Activated CD4-positive, alpha-beta memory T cell treated with anti-CD3 and anti-CD28 coated beads for 36 hours (primary cell): ENCODE measurements at places on chromosomes 3 and 15. TPM values are rescaled to one million over a fixed set of nuclear protein-coding genes. Genes with fewer than 3 reads are reported as not detected.
A peak's percentile ranks its signal among the peaks of the same experiment; 100 is the strongest.

Gene ALPK3
- total RNA-seq: 0.12 TPM

Gene CD200
- total RNA-seq: 34.2 TPM

Gene OXNAD1
- total RNA-seq: 23.5 TPM

Gene DHX36
- 65.5 TPM for total RNA-seq

Gene C2CD4A
- total RNA-seq: 2.3 TPM

Gene MKRN2OS
- total RNA-seq: not detected

DNA sequence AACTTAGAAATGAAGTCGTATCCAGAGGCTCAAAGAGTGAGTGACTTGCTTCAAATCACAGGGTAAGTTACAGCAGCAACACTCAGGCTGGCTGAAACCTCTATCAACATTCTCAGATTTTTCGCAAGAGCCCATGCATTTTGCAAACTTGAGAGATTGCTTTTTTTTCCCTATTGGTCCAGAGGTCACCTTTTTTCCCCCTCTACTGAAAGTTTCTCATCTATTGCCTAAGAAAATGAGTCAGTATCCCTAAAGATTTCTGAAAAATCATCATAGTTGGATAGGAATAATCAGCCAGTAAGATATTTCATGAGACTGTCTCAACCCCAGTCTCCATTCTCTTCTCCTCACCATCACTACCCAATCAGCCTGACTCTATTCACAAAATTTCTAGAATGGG is 410.6 kb downstream of the FOXP1 start:
- no peaks in the 10 kb centered on the region for H3K27me3 ChIP-seq
- H3K4me1 ChIP-seq: peaks cover 19% of the 10 kb centered on the region
- no peak for DNase-seq
- H3K4me3 ChIP-seq: no peak overlapping the region
- H3K36me3 ChIP-seq: peaks cover 11% of the 10 kb centered on the region

- H3K27me3 ChIP-seq: peaks cover 14% of the 10 kb centered on the region
- no peaks in the 10 kb centered on the region for H3K4me1 ChIP-seq
- H3K4me3 ChIP-seq: no peak overlapping the region
- H3K36me3 ChIP-seq: no peaks in the 10 kb centered on the region
- no peak for DNase-seq
These were observed 11.4 kb downstream of the CRABP1 start for GRCh38 chr15:78351539-78351938.

- H3K27me3 ChIP-seq: no peaks in the 10 kb centered on the region
- H3K4me1 ChIP-seq: no peaks in the 10 kb centered on the region
- no peak for DNase-seq
- no peak overlapping the region for H3K27ac ChIP-seq
- H3K4me3 ChIP-seq: no peak overlapping the region
These were observed 496.6 kb downstream of the FHIT start for GRCh38 chr3:60754617-60755016.

- H3K4me3 ChIP-seq: no peak overlapping the region
- no peak for DNase-seq
- H3K4me1 ChIP-seq: no peaks in the 10 kb centered on the region
These were observed 907.8 kb downstream of the NTRK3 start for GRCh38 chr15:87348746-87349145.

GRCh38 chr15:90202929-90203328 is 1.8 kb downstream of the SEMA4B start:
- no peak overlapping the region for H3K27ac ChIP-seq
- no peaks in the 10 kb centered on the region for H3K27me3 ChIP-seq
- H3K4me3 ChIP-seq: peak overlapping the region; percentile 74
- DNase-seq: no peak
- H3K4me1 ChIP-seq: peaks cover 23% of the 10 kb centered on the region

DNA sequence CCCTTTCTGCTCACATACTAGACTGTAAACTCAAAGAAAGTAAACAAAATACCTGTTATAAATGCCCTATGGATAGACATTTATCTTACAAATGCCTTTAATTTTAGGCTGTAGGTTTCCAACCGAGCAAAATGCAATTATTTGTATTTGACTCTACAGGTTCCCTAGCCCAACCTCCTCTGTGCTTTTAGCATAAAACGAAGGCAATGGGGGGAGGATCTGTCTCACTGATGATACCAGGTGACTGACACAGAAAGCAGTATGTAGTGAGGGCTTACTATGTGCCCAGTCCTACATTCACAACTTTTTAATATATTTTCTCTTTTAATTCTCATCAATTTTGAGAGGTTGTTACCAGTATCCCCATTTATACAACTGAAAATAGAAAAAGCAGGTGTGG is 87.4 kb downstream of the OXNAD1 start:
- H3K36me3 ChIP-seq: peaks cover 32% of the 10 kb centered on the region
- DNase-seq: no peak
- H3K27me3 ChIP-seq: no peaks in the 10 kb centered on the region
- no peak overlapping the region for H3K27ac ChIP-seq
- H3K4me1 ChIP-seq: peaks cover 16% of the 10 kb centered on the region

DNA sequence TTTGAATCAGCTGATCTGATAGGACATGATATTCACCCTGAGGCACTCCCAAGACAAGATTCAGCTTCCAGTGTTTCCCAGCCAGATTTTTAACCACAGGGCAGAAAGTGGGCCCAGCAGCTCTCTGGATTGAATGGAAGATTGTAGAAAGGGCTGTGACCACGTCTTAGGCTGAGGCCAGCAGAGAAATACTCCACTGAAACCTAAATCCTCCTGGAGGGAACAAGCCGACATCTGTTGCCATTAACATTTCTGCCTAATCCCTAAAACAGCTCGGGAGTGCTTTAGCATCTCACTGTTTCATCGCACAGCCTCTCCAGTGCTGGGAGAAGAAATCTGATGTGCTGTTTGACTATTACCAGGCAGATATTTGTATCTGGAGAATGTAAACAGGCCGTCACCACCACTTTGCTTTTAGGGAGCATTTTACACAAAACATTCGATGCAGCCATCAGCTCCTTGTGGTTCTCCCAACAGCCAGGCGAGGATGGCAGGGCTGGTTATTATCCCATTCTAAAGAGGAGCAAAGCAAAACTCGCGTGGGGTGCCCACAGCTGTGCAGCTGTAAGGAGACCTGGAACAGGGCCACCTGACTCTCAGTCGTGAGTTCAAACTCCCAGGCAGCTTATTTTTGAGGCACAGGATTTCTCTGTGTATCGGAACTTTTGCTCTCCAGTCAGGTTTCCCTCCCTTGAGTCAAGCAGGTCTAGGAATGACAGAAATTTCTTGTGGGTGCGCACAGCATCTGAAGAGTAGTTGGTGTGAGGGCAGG is 117.4 kb downstream of the LIPC start:
- peaks cover 4% of the 10 kb centered on the region for H3K27me3 ChIP-seq
- no peak overlapping the region for H3K27ac ChIP-seq
- no peak for DNase-seq
- no peaks in the 10 kb centered on the region for H3K36me3 ChIP-seq
- H3K4me3 ChIP-seq: no peak overlapping the region

GRCh38 chr15:73146419-73146818 is 94.2 kb downstream of the NEO1 start:
- peaks cover 33% of the 10 kb centered on the region for H3K4me1 ChIP-seq
- no peak overlapping the region for H3K4me3 ChIP-seq
- DNase-seq: no peak
- H3K36me3 ChIP-seq: peaks cover 19% of the 10 kb centered on the region

- DNase-seq: no peak
- H3K4me1 ChIP-seq: peaks cover 5% of the 10 kb centered on the region
- H3K4me3 ChIP-seq: no peak overlapping the region
- H3K27ac ChIP-seq: no peak overlapping the region
These were observed 97.8 kb upstream of the AKAP13 start for GRCh38 chr15:85282504-85283115.

- no peak overlapping the region for H3K4me3 ChIP-seq
- DNase-seq: no peak
- no peaks in the 10 kb centered on the region for H3K27me3 ChIP-seq
- no peaks in the 10 kb centered on the region for H3K36me3 ChIP-seq
These were observed 45.4 kb downstream of the LIPC start for GRCh38 chr15:58477170-58477569.

- no peak overlapping the region for H3K4me3 ChIP-seq
- H3K4me1 ChIP-seq: peaks cover 3% of the 10 kb centered on the region
- no peak overlapping the region for H3K27ac ChIP-seq
- H3K27me3 ChIP-seq: peaks cover 19% of the 10 kb centered on the region
- no peak for DNase-seq
- no peaks in the 10 kb centered on the region for H3K36me3 ChIP-seq
These were observed 48.3 kb downstream of the CLDN11 start for GRCh38 chr3:170467007-170467406.

- H3K36me3 ChIP-seq: no peaks in the 10 kb centered on the region
- H3K4me1 ChIP-seq: no peaks in the 10 kb centered on the region
- H3K27me3 ChIP-seq: peaks cover 6% of the 10 kb centered on the region
These were observed 9.9 kb upstream of the RBSN start for GRCh38 chr3:15108869-15109268.

GRCh38 chr3:133448478-133449122 is 48.7 kb downstream of the BFSP2 start:
- peak overlapping the region; percentile 76 for H3K27ac ChIP-seq
- H3K4me3 ChIP-seq: no peak overlapping the region
- no peaks in the 10 kb centered on the region for H3K27me3 ChIP-seq
- H3K36me3 ChIP-seq: no peaks in the 10 kb centered on the region
- DNase-seq: peak; percentile 86

DNA sequence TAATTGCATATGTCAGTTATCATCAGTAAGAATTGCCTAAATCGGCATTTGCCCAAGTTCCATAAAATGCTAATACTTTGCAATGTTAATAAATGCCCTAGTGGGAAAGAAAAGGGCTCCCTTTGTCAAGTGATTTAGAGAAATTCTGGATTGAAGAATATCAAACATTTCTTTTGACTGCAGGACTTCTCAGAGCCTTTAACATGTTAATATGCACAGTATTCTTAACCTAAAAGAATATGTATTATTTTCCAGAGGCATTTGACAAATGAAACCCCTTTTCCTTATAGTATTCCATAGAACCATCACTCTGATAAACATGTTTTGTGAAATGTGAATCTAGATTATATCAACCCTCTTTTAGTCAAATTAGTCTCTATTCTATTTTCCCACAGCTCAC is 452.2 kb upstream of the WNT5A start:
- H3K4me3 ChIP-seq: no peak overlapping the region
- no peak overlapping the region for H3K27ac ChIP-seq
- DNase-seq: no peak
- H3K27me3 ChIP-seq: no peaks in the 10 kb centered on the region
- H3K4me1 ChIP-seq: no peaks in the 10 kb centered on the region
- no peaks in the 10 kb centered on the region for H3K36me3 ChIP-seq

DNA sequence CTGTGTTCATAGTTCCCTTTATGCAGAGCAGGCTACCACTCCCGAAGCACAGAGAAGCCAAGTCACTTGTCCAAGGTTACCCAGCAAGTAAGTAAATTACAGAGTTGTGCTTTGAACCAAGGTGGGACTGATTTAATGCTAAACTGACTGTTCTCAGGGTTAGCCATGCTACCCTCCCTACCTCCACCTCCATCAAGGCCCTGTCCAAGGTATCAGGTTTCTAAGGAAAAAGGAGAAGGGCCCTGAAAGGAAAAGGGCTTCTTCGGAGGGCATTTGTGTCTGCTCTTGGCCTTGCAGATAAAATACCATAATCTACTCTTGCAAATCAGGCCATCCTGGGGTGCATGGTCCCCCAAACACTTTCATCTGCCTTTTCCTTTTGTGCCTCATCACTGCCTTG is 288.1 kb upstream of the LRRFIP2 start:
- H3K36me3 ChIP-seq: no peaks in the 10 kb centered on the region
- no peak for DNase-seq
- peaks cover 18% of the 10 kb centered on the region for H3K27me3 ChIP-seq
- no peak overlapping the region for H3K4me3 ChIP-seq
- no peak overlapping the region for H3K27ac ChIP-seq

DNA sequence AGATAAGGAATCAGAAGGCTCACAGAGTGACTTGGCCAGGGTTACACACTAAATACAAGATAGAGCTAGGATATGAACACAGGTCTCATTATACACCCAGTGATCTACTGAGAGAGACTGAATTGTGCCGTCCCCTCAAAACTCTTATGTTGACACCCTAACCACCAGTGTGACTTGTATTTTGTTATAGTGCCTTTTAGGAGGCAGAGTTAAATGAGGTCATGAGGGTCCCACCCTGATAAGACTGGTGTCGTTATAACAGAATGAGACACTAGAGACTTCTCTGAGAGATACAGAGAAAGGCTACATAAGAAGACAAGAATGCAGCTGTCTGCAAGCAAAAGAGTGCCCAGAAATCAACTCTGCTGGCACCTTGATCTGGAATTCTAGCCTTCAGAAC is 12.6 kb downstream of the KPNA1 start:
- H3K27ac ChIP-seq: no peak overlapping the region
- H3K27me3 ChIP-seq: no peaks in the 10 kb centered on the region
- peaks cover 52% of the 10 kb centered on the region for H3K4me1 ChIP-seq
- H3K36me3 ChIP-seq: peaks cover 11% of the 10 kb centered on the region
- DNase-seq: no peak
- H3K4me3 ChIP-seq: no peak overlapping the region

DNA sequence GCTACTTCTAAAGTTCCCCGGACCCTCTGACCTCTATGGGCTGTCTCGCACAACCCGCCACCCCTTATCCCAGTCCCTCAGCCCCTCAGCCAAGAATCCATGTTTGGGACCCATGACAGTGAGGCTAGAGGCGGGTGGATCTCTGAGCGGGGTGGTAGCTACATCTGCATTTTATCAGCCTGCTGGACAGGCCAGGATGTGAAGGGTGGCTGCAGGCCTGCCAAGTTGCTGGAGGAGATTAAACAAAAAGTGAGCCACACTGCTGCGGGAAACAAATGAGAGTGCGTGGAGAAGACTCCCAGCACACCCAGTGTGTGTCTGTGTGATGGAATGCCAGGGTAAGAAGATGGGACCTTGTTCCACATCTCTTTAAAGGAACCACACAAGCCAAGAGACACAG is 51.1 kb upstream of the SPATA12 start:
- no peaks in the 10 kb centered on the region for H3K36me3 ChIP-seq
- peaks cover 7% of the 10 kb centered on the region for H3K27me3 ChIP-seq
- H3K27ac ChIP-seq: no peak overlapping the region
- DNase-seq: no peak
- H3K4me3 ChIP-seq: no peak overlapping the region

DNA sequence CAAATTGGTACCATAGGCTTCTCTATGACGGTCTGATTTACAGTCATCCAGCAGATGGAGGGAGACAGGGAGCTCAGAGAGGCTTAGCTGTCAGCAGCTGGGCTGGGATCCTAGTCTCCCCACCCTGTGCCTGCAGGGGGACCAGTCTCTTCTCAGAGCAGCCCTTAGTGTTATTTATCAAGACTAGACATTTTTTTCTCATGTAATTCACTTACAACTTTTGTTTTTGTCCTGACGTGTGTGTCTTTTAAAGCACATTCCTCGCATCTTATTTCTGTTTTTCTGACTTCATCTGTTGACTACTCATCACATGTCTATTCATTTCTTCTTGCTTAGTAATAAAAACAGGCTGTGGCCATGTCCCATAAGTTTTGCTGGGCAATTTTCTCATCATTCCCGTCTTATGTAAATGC is 116.1 kb downstream of the KLF13 start:
- no peaks in the 10 kb centered on the region for H3K27me3 ChIP-seq
- peak; percentile 41 for DNase-seq
- H3K27ac ChIP-seq: peak overlapping the region; percentile 43
- no peak overlapping the region for H3K4me3 ChIP-seq
